ENCODE measurements at places on chromosomes 16 and 17.

- DNase-seq: no peak
These were observed 18.2 kb downstream of the HEATR6 start for GRCh38 chr17:60060474-60060873.

- no peak for DNase-seq
These were observed 27.1 kb upstream of the FAAP100 start for GRCh38 chr17:81579298-81579697.

GRCh38 chr17:78541488-78542206, 35.5 kb downstream of the DNAH17 start:
- DNase-seq: no peak

- peak; percentile 24 for DNase-seq
These were observed at the start of gene DDX42 for GRCh38 chr17:63774141-63774968. DDX42 (plus strand) TSS chr17:63774170; CDS start chr17:63787050, 12,880 bp downstream.

- DNase-seq: no peak
These were observed 238.1 kb downstream of the MAF start for GRCh38 chr16:79362300-79362970.

- no peak for DNase-seq
These were observed 27.2 kb downstream of the ZNF423 start for GRCh38 chr16:49828533-49829267.

- no peak for DNase-seq
These were observed 98.2 kb upstream of the NUDT7 start for GRCh38 chr16:77624085-77624484.

DNA sequence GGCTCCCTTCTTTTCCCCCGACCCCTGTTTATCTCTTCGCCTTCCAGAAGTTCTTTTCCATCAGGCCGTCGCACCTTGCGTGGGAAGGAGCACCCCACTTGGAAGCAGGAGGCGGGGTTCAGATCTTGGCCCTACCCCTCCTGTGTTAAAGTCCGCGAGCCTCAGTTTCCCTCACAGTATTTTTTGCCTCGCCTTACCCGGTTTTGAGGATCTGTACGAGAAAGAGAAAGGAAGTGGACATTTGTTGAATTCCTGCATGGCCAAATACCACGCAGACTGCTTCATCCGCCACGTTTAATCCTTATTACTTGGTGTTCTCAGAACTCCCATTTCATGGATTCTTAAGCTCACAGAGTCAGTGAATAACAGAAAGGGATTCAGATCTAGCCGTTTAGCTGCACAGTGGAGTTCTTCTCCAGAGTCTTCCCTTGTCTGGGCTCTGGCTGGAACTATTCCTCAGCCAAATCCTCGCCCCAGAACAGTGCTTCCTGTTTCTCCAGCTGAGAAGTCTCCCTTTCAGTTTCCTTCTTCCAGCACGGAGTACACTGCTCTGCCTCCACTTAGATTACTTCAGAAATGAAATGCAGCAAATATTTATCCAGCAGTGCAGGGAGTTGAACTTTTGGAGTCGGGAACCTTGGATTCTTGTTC, 590 bp downstream of the TMEM219 start:
- DNase-seq: no peak

GRCh38 chr17:60303406-60304099, 88.4 kb downstream of the USP32 start:
- no peak for DNase-seq

DNA sequence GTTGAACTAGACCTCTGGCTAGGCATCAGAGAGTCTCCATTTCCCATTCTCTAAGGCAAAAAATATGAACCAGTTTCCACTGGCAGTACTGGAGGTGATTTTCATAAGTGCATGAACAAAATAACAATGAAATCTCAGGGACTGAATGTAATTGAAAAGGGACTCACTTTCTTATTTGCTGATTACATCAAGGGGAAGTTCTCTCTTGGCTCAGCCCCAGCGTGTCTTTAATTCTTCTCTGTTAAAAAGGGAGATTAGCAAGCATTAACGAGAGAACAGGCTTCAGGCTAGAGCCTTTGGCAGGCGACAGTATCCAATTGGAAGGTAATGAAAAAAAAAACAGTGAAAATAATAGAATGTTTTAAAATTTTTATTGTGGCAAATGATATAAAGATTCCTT, 34.0 kb upstream of the ADAMTS18 start:
- DNase-seq: peak; percentile 28

- DNase-seq: no peak
These were observed 23.5 kb downstream of the ZNF276 start for GRCh38 chr16:89744813-89745212.

DNA sequence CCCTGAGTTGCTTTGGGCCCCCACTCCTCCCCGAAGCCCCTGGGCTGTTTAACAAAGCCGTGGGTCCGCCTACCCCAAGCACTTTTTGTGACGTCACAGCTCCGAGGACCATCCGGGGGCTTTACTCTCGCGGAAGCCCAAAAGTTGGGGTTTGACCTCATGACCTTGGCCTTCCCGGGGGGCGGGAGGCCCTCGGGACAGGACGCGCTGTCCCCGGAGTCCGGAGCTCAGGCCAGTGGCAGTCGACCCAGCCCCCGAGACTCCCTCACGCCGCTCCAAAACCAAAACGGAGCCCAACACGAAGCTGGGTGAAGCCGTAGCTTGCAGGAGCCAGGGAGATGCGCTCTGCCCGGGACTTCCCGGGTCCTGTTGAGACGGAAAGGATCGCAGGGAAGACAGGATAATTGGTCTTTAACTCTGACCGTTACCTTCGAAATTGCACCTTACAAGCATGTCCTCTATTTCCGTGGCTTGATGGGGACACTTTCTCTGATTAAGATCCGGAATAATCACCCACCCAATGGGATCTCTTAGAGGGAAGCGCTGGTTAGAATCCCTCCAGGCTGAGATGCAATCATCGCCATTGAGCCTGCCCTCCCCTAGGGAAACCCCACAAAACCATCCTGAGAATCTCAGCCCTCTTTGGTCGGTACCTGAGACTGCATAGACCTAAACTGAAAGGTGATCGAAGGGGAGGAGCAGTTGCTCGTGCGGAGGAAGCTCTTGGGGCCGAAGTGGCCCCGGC, 4.9 kb upstream of the SOX9 start:
- DNase-seq: no peak

GRCh38 chr17:20944014-20944865, 98.6 kb downstream of the USP22 start:
- DNase-seq: peak; percentile 75

GRCh38 chr17:45355087-45355486, 38.3 kb upstream of the MAP3K14 start:
- DNase-seq: no peak
